ENCODE measurements at places on chromosomes 7 and 10.

- DNase-seq, result peak; percentile 56
Measured at GRCh38 chr7:14717816-14718215, 184.7 kb downstream of the DGKB start.

- no peak for DNase-seq
Measured at GRCh38 chr7:391961-392524, 102.1 kb downstream of the FOXL3 start.

GRCh38 chr10:70672165-70673042 lies at the start of gene ADAMTS14:
Gene ADAMTS14, plus strand, starts transcription at chr10:70672506. Its CDS starts 297 bp downstream, at chr10:70672803.
- DNase-seq, result peak; percentile 38

DNA sequence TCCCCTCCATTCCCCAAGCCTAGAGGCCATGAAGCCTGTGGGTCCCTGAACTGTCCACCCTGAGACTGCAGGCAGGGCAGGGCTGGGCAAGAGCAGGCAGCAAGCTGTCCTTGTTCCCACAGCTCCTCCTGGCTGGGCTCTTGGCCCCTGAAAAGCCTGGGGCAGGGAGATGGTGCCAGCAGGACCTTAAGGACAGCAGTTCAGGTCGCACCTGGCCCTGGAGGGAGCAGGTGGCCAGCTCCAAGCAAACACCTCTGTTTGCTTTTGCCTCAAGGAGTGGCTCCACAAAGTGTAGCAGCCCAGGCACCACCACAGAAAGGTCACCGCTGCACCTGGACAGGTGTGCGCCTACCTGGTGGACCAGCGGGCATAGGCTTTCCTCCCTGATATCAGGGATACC lies 5.2 kb downstream of the RET start:
- no peak for DNase-seq

DNA sequence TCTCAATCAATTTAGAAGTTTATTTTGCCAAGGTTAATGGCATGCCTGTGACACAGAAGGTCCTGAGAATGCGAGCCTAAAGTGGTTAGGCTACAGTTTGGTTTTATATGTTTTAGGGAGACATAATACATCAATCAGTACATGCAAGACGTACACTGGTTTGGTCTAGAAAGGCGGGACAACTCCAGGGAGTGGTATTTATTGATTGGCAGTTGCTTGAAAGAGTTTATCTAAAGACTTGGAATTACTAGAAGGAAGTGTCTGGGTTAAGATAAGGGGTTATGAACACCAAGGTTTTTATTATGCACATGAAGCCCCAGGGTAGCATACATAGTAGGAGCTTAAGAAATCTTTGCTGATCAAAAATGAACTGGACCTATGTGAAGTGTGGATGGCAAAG lies 21.5 kb downstream of the NPVF start:
- no peak for DNase-seq

DNA sequence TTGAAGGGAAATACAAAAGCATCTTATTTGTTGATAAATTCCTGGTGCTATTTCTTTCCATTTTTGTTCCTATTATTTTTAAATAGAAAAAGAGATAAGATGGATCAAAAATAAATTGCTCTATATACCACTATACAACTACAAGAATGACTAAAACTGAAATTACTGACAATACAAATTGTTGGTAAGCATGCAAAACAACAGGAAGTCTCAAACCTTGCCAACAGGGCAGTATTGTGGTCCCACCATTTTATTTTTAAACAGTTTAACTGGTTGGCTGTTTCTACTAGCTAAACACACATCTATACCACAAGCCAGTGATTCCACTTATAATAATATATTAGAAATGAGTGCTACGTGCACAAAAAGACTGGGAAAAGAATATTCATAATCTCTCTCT lies 213.0 kb downstream of the JAZF1 start:
- DNase-seq, result no peak

- no peak for DNase-seq
Measured at GRCh38 chr10:59823111-59823510, 69.9 kb upstream of the MRLN start.

GRCh38 chr10:132420469-132420980 lies 23.5 kb downstream of the PWWP2B start:
- DNase-seq, result no peak

- DNase-seq, result no peak
Measured at GRCh38 chr10:102914781-102915180, 3.3 kb upstream of the CNNM2 start.

GRCh38 chr10:46530249-46531186 lies 25.9 kb downstream of the GPRIN2 start:
- no peak for DNase-seq

GRCh38 chr7:74269757-74270277 lies 15.6 kb upstream of the RFC2 start:
- DNase-seq, result peak; percentile 64

DNA sequence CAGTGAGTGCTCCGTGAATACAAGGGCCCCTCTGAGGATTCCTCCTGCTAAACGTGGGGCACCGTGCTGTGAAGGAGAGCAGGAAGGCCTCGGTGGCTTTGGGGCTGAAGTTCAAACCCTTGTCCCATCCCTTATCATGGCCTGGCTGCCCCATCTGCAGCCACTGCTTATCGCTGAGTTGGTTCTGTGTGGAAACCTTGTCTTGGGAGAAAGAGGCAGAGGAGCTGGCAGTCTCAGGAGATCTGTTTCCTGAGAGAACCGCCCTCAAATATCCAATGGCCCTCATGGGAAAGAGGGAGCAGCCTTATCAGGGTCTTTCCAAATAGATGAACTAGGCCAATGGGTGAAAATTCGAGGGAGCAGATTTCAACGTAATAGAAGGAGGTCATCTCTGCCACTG lies 52.0 kb upstream of the NRF1 start:
- DNase-seq, result no peak
